ENCODE measurements at places on chromosomes 1 and 21.

GRCh38 chr21:37855271-37855646 is 61.0 kb downstream of the KCNJ6 start:
- no peak for DNase-seq

DNA sequence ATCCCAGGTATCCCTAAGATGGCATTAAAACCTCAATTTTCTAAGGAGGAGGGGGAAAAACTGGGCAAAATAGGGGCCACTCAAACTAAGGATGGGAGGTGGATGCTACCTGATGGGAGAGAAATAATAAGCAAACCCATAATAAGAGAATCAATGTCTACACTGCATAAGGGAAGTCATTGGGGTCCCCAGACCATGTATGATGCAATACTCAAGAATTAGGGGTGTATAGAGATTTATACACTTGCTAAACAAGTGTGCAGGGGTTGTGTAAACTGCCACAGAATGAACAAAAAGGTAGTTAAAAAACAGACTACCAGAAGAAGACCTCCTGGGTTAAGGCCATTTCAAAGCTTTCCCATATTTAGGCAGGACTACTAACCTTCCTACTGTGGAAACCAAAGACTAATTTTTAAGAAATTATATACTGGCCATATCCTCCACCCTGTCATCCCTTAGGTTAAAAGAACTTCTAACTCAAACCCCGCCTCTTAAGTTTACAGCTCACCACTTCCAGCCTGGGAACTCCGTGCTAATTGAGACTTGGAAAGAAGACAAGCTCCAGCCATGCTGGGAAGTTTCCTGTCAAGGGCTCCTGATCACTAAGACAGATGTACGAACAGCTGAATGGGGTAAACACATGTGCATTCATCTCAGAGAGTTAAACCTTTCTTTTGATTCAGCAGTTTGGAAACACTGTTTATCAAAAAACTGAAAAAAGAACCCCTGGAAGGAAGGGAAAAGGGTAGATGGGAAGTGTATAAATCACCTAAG is 64.4 kb upstream of the TLR5 start:
- DNase-seq, result no peak

- no peak for DNase-seq
These were observed 47.7 kb downstream of the UTP25 start for GRCh38 chr1:209875515-209875914.

GRCh38 chr1:176879784-176880620 is 284.5 kb downstream of the ASTN1 start:
- DNase-seq, result no peak

GRCh38 chr21:44303490-44303981 is 3.7 kb downstream of the PFKL start:
- no peak for DNase-seq

GRCh38 chr1:195851016-195851601 is 757.1 kb downstream of the KCNT2 start:
- no peak for DNase-seq

DNA sequence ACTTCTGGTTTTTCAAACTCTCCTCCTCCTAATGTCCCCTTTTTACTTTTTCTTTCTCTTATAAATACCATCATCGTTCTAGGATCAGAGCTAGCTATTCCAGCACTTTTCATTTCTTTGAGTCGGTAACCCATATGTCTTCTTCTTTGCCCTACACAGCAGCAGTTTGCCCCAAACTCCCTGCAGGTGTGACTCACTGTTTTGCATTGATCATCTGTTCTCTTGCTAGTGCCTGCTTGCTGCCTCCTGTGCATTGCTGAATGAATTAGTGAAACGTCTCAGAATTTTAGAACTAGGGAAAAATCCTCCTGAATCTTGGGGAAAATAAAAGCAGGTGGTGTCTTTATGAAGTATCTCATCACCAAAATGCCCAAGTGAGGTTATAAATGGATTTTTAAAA is 21.7 kb downstream of the KCNK2 start:
- DNase-seq, result peak; percentile 24

GRCh38 chr1:9520411-9520810 is 18.9 kb upstream of the SLC25A33 start:
- DNase-seq, result no peak

DNA sequence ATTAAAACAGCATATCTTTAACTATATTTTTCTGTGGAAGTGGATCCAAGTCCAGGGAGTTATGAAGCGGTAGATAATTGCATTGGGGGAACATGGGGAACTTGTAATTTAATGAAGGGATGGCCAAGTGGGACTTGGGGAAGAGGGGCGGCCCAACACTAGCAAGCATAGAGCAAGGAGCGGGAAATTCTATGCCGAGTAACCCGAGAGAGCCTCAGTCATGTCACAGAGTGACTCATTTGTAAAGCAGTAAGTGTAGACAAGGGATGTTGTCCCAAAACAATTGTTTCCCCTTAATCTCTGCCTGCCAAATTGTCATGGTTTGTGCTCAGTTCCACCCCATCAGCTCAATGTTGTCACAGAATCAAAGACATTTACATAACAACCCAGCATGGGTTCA is 620.1 kb downstream of the AJAP1 start:
- no peak for DNase-seq

DNA sequence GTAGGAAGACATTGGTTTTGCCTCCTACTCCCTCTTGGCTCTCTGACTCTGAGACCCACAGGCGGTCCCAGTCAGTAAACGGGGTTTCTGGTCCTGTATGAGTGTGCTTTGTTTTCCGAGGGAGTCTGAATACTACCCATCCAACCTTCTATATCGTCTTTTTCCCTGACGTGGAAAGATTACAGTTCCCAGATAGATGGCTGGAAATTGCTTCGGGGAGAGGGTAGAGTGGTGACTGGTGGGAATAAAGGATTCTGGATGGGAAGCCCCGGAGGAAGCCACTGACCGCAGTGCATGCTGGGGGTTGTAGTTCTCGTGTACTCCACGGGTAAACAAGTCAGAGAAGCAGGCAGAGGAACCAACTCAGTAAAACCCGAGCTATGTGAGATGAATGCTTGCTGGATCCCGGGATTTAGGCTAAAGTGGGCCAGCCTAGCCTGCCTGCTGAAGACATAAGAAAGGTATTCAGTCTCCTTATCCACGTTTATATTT is 66.2 kb upstream of the IRF2BP2 start:
- DNase-seq, result peak; percentile 68
